Stimulated activated CD4-positive, alpha-beta T cell treated with anti-CD3 and anti-CD28 coated beads, Interleukin-2, amount 100 ng/mL, for 48 hours (primary cell): ENCODE measurements at places on chromosomes 3 and 15.

DNA sequence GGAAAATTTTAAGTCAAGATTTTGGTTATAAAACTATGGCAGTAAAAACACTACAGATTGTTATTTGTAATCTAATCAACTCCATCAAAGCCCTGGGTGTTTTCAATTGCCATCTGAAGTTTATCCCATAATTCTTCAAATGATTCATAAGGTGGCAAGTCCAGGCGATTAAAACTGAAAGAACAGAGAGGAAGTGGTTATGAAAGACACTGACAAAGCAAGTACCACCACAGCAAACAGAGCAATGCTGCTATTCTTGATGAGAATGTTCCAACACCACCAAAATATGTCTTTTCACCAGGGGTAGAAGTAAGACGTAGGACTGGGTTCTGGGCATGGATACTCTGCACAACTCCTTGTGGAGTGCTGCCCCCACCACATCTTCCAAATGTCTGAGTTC, 86.9 kb upstream of the PRTG start:
- DNase-seq, result no peak

DNA sequence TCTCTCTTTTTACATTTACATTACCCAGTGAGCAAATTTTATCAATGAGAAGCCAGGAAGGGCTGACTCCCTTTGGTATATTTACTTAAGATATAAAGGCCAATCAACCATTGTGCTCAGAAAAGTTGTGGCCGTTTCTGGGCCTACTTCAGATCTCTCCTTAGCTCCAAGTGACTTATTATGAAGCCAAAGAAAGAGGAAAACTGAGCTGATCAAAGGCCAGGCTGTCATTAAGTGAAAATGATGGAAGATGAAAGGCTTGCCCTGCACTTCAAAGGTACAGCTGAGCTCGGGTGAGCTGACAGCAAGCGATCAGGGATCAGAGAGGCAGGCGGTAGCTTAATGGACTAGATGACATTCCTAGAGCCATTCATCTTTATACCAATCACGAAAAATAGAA, 24.8 kb downstream of the VGLL4 start:
- no peak for DNase-seq

GRCh38 chr3:46994801-46995731, 15.6 kb downstream of the NBEAL2 start:
- no peak for DNase-seq

- no peak for DNase-seq
Measured at GRCh38 chr15:55284426-55284825, 5.2 kb downstream of the RAB27A start.

GRCh38 chr3:79111375-79112052, 656.3 kb downstream of the ROBO1 start:
- DNase-seq, result no peak

DNA sequence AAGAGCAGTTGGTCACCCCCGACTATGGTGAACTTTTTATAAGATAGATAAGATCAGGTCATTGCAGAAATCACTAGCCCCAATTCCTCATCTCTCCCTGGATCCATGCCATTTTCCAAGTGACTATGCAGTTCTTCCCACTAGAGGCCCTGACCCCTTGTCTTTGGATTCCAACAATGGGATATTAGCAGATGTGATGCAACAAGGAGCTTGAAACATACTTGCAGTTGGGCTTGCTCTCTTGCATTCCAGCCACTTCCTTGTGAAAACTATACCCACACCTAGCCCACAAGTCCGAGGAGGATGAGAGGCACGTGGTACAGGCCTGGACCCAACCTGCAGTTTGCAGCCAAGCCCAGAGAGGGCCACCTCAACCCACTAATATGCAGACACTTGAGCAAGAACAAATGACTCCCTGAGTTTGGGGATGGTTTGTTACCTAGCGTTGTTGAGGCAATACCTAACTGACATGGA, 60.6 kb downstream of the SUCLG2 start:
- no peak for DNase-seq

- DNase-seq, result no peak
Measured at GRCh38 chr3:42159706-42160472, 68.7 kb downstream of the TRAK1 start.

- no peak for DNase-seq
Measured at GRCh38 chr15:95468820-95469219, 861.7 kb upstream of the NR2F2 start.

- peak; percentile 92 for DNase-seq
Measured at GRCh38 chr15:63487076-63487757, 17.2 kb upstream of the USP3 start.

DNA sequence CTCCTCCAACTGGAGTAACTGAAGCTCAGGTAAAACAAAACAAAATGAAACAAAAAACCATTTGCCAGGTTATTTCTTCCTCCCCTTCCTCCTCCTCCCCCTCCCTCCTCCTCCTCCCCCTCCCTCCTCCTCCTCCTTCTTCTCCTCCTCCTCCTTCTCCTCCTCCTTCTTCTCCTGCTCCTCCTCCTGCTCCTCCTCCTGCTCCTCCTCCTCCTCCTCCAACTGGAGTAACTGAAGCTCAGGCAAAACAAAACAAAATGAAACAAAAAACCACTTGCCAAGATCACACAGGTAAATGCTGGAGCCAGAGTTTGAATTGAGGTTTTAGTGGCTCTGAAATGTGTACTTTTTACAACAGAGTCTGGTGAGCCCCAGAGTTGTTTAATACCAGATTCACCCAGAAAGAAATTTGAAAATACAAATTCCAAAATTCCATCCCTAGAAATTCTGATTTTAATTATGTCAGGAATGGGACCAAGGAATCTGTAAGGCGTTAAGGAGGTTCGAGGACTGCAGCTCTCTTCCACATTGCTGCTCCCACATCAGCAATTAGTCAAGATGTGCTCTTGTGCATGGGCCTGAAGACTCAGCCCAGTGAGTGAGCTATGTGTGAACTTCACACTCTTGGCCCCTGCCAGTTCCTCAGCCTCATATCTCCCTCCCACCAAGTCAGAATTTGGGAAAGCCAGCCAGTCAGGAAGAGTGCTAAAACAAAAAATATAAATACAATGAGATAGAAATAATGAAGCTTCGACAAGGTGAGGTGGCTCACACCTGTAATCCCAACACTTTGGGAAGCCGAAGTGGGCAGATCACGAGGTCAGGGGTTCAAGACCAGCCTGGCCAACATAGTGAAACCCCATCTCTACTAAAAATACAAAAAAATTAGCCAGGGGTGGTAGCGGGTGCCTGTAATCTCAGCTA, 31.6 kb upstream of the ZNF770 start:
- DNase-seq, result no peak

GRCh38 chr3:195093731-195094130, 177.2 kb downstream of the XXYLT1 start:
- no peak for DNase-seq

DNA sequence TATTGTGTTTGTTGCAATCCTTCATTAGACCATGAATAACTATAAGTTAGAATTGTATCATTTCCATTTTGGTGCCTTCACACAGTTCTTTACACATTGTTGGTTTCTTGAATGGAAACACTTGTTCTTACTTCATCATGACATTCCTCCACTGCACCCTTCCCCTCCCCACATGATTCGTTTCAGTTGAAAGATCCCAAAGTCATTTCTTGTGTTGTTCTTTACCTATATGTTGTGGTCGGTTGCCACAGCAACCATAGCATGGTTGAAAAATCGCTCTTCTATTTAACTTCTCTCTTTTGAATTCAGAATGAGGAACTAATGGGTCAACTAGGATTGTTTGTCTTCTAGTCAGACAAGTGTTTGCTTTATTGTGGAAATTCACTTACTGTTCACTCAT, 103.3 kb downstream of the IL1RAP start:
- DNase-seq, result peak; percentile 18

- no peak for DNase-seq
Measured at GRCh38 chr3:104711406-104711805, 655.3 kb upstream of the ALCAM start.

- no peak for DNase-seq
Measured at GRCh38 chr15:57237301-57237642, 139.0 kb upstream of the CGNL1 start.

DNA sequence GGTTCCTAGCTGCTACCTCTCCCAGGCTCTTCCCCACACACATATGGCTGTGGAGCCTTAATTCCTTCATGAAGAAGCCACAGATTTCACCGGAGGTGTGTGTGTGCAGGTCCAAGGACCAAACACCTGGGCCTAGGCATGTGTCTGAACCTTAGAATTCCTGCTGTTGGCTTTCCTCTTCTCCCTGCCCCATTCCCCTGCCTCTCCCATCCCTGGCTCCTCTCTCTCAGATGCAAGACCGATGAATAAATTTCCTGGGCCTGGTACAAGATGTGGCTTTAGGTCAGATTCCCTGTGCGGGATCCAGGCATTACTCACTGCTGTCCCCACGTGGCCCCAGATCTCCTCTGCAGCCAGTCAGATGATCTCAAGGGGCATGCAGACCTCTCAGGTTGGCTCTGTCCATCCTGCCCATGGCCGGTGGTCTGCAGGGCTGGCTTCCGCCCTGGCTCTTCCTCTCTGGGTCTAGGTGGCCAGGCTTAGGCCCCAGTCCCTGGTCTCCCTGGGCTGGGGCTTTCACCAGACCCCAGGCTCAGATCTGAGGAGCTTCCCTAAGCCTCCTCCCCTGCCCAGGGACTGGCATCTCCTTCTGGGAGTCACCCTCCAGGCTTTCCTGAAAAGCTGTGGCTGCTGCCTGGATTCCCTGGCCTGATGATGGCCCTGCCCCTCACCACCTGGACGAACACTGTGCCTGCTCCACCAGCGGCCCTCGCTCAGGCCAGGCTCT, 20.5 kb downstream of the CCR9 start:
- DNase-seq, result no peak

GRCh38 chr3:480070-480469, 283.5 kb downstream of the CHL1 start:
- DNase-seq, result no peak

DNA sequence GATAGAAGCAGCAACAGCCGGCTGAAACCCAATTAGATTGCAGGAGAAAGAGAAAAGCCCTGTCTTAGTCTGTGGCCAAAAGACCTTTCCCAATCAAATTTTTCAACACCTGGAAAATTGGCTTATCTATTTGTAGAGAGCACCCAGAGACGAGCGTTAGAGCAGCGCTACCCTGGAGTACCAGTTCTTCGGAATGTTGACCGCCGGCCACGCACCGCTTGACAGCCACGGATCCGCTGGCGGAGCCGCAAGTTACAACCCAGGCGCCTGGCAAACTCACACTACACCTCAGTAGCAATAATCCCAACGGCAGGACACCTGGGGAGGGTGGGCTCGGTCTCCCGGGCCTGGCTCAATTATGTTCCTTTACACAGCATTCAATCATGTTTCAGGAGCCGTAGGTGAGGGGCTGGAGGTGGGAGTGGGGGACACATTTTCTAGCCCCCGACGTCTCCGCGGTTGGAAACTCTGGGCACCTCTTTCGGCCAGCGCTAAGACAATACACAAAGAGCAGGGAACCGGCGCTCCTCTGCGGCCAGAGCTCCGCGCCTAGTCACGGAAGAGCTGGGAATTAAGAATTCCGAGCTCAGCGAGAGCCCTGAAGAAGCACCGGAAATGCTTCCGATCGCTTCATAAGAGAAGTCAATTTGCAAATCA, 1.2 kb downstream of the MB21D2 start:
- no peak for DNase-seq

- no peak for DNase-seq
Measured at GRCh38 chr3:195150181-195151118, 120.5 kb downstream of the XXYLT1 start.

GRCh38 chr15:67097930-67098740, 32.7 kb downstream of the SMAD3 start:
- DNase-seq, result no peak

GRCh38 chr3:190543671-190544070, 29.8 kb downstream of the IL1RAP start:
- no peak for DNase-seq

GRCh38 chr3:120177707-120178306, 83.6 kb upstream of the GSK3B start:
- no peak for DNase-seq

DNA sequence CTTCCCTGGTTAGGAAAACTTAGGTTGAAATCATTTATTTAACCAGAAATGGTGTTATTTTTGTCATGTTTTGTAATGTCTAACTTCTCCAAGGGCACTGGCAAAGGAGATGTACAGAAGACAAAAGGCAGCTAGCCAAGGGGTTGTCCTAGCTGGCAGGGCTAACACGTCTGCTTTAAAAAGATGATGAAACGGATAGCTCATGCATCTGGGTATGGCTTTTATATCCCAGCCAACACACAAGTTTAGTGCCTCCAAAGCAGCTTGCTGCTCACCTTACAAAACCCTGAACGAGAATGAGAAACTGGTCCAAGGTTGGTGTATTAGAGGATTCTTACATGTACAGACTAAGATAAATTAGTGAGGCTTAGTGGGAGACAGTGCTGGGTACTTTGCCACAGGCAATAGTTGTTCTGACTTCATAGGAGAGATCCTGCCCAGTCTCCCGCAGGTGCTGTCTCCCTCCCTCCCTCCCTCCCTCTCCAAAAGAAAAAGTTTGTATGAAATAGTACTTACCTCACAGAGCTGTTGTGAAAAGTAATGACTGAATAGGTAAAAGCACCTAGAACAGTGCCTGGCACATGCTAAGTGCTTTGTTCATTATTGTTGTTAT, 47.8 kb downstream of the KCNMB2 start:
- DNase-seq, result no peak
